ENCODE measurements at places on chromosomes 2 and 18. TPM values are rescaled to one million over a fixed set of nuclear protein-coding genes. Genes with fewer than 3 reads are reported as not detected.

GPR45 gene
- not detected for total RNA-seq

GRCh38 chr2:48932667-48933066 is 177.1 kb upstream of the LHCGR start:
- DNase-seq: no peak
- no peaks in the 10 kb centered on the region for H3K36me3 ChIP-seq
- no peaks in the 10 kb centered on the region for H3K27me3 ChIP-seq
- H3K4me3 ChIP-seq: no peak overlapping the region
- H3K27ac ChIP-seq: no peak overlapping the region

EEF1B2 gene
- 972 TPM for total RNA-seq

DNA sequence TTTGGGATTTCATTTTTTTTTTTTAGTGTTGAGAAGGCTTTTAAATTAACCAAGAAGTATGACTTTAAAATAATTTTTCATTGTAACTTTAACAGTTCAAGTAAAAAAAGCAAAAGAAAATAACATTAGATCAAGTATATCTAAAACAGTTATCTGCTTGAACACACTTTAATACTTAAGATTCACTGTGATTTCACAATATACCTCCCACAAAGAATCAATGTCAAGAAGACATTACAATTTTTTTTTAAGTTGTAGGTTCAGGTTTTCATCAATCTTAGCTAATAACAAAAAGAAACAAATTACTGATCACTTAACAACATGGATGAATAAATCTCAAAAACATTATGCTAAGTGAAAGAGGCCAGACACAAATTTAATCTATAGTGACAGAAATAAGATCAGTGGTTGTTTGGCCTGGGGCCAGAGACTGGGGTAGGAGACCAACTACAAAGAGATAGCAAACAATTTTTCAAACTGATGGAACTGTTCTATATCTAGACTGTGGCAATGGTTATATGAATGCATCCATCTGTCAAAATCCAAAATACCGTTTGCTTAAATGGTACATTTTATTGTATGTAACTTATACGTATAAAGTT is 74.8 kb upstream of the FRZB start:
- no peak overlapping the region for H3K4me3 ChIP-seq
- no peaks in the 10 kb centered on the region for H3K27me3 ChIP-seq
- H3K4me1 ChIP-seq: no peaks in the 10 kb centered on the region
- no peaks in the 10 kb centered on the region for H3K36me3 ChIP-seq
- no peak for DNase-seq
- no peak overlapping the region for H3K27ac ChIP-seq

- H3K4me3 ChIP-seq: no peak overlapping the region
- DNase-seq: no peak
- no peaks in the 10 kb centered on the region for H3K27me3 ChIP-seq
- H3K27ac ChIP-seq: no peak overlapping the region
- H3K4me1 ChIP-seq: peaks cover 8% of the 10 kb centered on the region
These were observed 454.9 kb downstream of the LPIN1 start for GRCh38 chr2:12201369-12201768.

- no peak overlapping the region for H3K27ac ChIP-seq
- no peaks in the 10 kb centered on the region for H3K36me3 ChIP-seq
- H3K27me3 ChIP-seq: no peaks in the 10 kb centered on the region
- DNase-seq: no peak
- no peak overlapping the region for H3K4me3 ChIP-seq
These were observed 20.0 kb downstream of the DUSP11 start for GRCh38 chr2:73759904-73760303.

KATNAL2 gene
- total RNA-seq: 3.5 TPM

GRCh38 chr2:215702116-215702902 is 266.4 kb upstream of the FN1 start:
- no peak for DNase-seq
- no peak overlapping the region for H3K27ac ChIP-seq
- no peak overlapping the region for H3K4me3 ChIP-seq

All from ovary (tissue), 10 donors.